NCI-H1048 (cell line): ENCODE measurements at places on chromosomes 11 and 22.

DNA sequence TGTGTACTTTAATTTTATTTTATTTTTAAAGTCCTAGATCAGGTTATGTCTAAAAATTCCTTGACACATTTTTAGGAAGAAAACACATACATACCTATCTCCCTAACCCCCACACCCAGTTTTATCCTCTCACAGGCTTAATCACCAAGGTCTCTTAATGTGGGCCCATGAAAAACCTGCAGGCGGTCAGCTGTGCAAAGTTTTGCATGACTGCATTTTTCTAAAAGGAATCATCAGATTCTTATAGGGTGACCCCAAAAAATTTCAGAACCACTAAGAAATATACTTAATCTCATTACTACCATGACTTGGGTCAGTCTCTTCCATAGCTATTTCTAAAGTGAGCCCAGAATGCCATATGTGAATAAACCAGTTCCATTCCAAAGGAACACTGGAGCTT is 19.8 kb downstream of the SAA1 start:
- DNase-seq: no peak

- DNase-seq: no peak
These were observed 72.4 kb upstream of the TMEM45B start for GRCh38 chr11:129743112-129743815.

GRCh38 chr11:3934658-3935057 is 79.2 kb downstream of the STIM1 start:
- DNase-seq: no peak

DNA sequence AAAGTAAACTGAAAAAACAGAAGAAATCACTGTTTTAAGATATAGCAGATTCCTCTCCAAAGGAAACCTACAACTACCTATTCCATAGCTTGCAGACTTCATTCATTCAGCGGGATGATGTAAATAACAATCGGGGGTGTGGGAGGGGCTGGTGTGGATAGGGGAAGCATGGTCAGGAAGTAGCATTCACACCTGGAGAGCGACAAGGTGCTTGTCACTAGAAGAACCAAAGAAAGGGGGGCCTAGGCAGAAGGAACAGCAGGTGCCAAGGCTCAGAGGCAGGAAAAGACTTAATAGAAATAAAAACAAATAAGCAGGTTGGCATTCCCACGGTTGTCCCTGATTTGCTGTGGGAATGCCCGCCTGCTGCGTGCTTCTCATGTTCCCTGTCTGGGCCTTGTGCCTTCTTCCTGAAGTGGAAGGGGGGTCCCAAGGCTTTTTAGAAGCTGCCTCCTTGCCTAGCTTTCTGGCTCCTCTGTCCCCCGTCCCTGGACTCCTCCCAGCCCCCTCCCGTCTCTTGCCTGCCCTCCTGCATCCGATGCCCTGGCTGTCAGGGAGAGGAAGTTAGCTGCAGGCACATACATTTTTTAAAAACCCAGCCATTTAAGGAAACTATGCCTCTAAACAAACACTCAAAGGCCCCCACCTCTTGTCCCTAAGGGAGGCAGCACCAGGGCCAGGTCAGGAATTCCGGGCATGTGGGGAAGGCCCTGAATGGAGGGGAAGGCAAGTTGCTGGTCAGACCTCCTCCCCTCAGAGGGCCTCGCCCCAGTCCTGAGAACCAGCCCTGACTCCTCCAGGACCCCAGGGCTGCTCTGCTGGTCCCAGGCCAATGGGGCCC is 54.7 kb upstream of the PRDM11 start:
- DNase-seq: no peak

GRCh38 chr22:41995211-41995610 is 3.4 kb upstream of the WBP2NL start:
- DNase-seq: no peak
